ENCODE measurements at places on chromosomes 13 and 19.

- DNase-seq = no peak
These were observed 1194.4 kb downstream of the SLITRK1 start for GRCh38 chr13:82687884-82688283.

DNA sequence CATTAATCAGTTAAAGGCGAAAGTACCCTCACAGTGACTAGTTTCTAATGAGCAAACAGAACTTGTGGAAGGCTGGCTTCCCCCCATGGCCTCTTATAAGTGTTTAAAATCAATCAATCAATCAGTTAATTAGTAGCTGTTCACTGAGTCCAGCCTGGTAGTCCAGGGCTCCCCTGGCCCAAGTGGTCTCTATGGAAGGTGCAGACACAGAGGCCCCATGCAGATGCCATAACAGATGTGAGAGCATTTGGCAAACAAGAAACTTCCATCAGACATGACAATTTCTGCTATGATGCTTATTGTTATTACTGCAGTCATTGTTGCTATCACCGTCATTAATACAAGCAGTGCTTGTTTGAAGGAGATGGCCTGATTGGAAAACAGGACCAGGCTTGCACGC lies 179.0 kb upstream of the TSHZ3 start:
- no peak for DNase-seq

- DNase-seq = peak; percentile 24
These were observed 38.4 kb downstream of the DEDD2 start for GRCh38 chr19:42178791-42179674.

DNA sequence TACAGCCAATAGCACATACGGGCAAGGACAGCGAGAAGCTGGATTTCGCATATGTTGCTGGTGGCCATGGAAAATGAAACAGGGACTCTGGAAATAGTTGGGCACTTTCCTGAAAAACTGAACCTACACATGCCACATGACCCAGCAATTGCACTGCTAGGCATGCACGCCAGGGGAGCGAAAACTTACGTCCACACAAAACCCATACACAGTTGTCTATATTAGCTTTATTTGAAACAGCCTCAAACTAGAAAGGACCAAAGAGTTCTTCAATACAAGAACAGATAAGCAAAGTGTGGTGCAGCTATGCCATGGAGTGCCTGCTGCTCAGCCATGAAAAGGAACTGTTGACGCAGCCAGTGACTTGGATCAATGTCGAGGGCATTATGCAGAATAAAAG lies 7.3 kb upstream of the SPACA7 start:
- DNase-seq = no peak

DNA sequence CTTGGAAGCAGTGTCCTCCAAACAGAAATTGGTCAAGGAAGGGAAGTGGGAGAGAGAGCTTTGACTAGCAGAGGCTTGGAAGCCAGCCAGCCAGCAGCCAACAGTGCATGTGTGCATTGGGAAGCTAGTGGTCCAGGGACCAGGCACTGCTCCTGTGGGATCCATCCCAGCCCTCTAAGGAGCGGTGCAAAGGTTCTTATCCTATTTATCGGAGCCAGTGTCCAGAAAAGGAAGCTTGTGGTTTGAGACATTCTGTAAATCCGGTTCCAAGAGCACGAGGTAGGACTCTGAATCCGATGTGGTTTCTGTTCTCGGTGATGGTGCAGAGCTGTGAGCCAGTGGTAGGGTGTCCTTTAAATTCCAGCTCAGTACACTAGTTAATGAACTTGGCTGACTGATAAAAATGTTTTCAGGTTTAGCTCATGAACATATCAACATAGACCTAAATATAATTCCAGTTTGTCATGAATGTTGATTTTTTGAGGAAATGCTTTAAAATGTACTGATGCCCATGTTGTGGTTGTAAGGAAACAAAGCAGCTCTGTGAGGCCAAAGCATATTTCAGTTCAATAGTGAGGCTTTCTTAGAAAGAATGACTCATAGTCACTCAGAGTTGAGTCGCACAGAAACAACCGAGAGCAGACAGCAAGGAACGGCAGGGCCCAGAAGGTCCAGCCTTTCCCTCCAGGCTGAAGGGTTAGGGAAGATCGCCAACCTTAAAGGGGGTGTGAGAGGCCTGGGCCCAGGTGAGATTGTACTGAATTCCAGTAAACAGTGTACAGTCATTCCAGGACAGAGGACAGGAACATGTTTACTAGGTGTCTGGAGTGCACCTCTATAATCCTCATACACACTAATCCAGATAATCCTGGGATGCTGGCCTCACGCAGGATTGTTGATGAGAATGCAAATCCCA lies 21.5 kb upstream of the GARRE1 start:
- peak; percentile 56 for DNase-seq

GRCh38 chr13:84430446-84430845 lies 548.2 kb upstream of the SLITRK1 start:
- DNase-seq = no peak

DNA sequence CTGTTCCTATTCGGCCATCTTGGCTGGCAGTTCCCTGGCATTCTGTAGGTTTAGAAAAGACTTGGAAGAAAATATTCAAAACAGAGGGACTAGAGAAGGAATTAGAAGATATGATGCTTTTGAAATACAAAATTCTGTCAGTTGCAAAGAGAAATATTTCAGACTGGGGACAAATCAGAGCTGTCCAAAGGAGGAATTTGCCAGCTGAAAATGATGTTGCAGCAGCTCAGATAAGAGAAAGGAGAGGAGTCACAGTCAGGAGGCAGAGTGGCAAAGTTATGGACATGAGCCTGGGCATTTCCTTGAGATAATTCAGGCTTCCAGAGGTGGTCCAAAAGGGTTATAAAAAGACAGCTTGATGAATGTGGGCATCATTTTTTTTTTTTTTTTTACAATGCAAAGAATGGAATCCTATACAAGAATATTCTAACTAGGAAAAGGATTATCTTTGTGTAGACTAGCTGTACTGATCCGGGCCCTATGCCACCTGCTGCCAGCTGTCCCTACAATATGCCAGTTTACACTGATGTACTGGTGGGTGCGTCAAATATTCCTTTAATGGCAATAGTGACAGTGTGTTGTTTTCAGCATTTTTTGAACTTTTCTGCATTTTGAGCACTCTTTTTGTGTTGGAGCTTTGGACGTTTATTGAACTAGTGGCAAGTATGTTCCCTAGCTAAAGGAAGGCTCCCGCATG lies 31.8 kb upstream of the CBY2 start:
- DNase-seq = no peak

GRCh38 chr19:47663911-47664771 lies 49.1 kb upstream of the EHD2 start:
- no peak for DNase-seq

DNA sequence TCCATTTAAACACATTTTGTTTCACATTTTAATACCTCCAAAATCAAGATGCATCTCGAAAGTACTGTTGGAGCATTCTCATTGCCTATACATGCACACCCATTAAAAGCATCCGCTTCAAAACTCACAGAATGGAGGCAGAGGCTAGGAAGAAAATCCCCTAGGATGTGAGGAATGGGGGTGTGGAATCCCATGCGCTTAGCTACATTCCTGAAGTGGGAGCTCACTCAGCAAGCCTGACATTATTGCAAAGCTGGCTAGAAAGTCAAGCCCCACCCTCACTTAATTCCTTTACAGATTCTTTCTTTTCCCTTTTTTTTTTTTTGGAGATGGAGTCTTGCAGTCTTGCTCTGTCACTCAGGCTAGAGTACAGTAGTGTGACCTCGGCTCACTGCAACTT lies 4.6 kb upstream of the FAM32A start:
- DNase-seq = no peak

- DNase-seq = no peak
These were observed 113.2 kb downstream of the ESD start for GRCh38 chr13:46683676-46684260.

- DNase-seq = no peak
These were observed 9.2 kb downstream of the CCDC8 start for GRCh38 chr19:46404055-46404752.

DNA sequence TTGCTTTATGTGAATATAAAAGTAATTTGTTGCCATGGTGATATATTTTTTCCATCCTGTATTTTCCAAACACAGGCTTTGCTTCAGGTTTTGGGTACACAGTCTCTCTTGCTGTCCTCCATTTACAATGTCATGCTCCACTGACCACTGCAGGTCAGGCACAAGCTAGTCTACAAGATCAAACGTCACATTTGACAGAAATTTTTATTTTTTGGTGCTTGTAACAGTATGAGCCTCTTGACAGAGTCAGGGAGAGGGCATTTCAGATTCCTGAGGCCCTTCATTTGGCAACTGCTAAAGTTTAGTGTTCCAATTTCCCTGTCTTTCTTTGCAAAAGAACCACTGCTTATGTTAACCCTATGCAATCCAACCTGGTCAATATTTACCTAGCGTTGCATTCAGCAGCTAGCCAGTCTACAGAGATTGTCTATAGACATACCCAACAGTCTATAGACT lies 175.0 kb downstream of the RFC3 start:
- DNase-seq = no peak

Measured in activated CD4-positive, alpha-beta memory T cell treated with anti-CD3 and anti-CD28 coated beads for 36 hours (primary cell).